Endothelial cell of coronary artery (primary cell): ENCODE measurements at places on chromosomes 16 and 17. TPM values are rescaled to one million over a fixed set of nuclear protein-coding genes. Genes with fewer than 3 reads are reported as not detected.

The ST6GALNAC1 gene
- total RNA-seq, result 0.27 TPM in 1 of 2 replicates, not detected in the other

The ERI2 gene
- total RNA-seq, result 12.1 and 13.2 TPM in 2 replicates

The CCDC78 gene
- total RNA-seq, result 0.45 and 1.1 TPM in 2 replicates

The ZNF205 gene
- total RNA-seq, result 22.9 and 23.2 TPM in 2 replicates

The SDR42E1 gene
- total RNA-seq, result 0.36 and 0.66 TPM in 2 replicates

The HLF gene
- 0.18 TPM in 1 of 2 replicates, not detected in the other for total RNA-seq

The AIPL1 gene
- total RNA-seq, result not detected in 2 replicates

The ABCC3 gene
- 4.6 and 15.8 TPM in 2 replicates for total RNA-seq

The CFAP97D1 gene
- under 0.01 TPM in 1 of 2 replicates, not detected in the other for total RNA-seq

The RAMP2 gene
- 2.5 and 2.7 TPM in 2 replicates for total RNA-seq

The KCNAB3 gene
- 0.19 and 0.27 TPM in 2 replicates for total RNA-seq

The HOXB6 gene
- 1.3 and 2.8 TPM in 2 replicates for total RNA-seq

The HSPB9 gene
- total RNA-seq, result not detected in 2 replicates

The CNTD1 gene
- 0.19 TPM in 1 of 2 replicates, not detected in the other for total RNA-seq

The RPL13 gene
- 3,513 and 3,981 TPM in 2 replicates for total RNA-seq

The SP6 gene
- total RNA-seq, result 0.45 and 0.66 TPM in 2 replicates

The ZNF276 gene
- 20.2 and 30.4 TPM in 2 replicates for total RNA-seq
